ENCODE measurements at places on chromosomes 7 and 10.

DNA sequence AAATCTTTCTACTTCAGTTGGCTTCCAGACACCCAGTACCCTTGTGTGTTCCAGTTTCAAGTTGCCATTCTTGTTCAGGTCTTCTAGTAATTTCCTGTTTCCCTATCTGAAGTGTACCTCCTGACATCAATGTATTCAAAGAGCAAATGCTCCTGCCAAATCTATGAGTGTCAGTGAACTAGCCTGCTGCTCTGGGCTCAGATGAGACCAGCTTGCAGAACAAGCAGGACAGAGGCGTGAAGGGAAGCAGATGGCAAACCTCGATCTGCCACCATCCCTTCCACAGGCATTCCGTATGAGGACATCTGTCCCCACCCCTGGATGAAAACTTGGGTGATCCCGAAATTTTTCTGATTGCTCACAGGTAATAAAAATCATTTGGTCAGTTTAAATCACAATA, 4.4 kb upstream of the MPP7 start:
- no peak for DNase-seq

- no peak for DNase-seq
These were observed 8.2 kb downstream of the AP4M1 start for GRCh38 chr7:100109521-100110163.

DNA sequence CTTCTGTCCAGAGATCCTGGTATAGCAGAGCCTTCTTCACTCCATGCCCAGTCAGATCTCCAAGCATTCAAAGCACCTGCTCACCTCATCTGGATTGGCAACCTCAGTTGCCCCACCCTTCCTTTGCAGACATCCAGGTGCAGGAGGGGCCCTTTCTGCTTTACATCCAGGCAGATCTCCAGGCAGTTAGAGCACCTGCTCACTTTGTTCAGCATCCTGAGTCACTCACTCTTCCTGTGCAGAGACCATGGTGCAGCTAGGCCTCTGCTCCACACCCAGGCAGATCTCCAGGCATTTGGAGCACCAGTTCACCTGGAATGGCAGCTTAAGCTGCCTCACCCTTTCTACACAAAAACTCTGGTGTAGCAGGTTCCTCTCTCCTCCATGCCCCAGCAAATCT, 153.1 kb downstream of the CDK14 start:
- no peak for DNase-seq

DNA sequence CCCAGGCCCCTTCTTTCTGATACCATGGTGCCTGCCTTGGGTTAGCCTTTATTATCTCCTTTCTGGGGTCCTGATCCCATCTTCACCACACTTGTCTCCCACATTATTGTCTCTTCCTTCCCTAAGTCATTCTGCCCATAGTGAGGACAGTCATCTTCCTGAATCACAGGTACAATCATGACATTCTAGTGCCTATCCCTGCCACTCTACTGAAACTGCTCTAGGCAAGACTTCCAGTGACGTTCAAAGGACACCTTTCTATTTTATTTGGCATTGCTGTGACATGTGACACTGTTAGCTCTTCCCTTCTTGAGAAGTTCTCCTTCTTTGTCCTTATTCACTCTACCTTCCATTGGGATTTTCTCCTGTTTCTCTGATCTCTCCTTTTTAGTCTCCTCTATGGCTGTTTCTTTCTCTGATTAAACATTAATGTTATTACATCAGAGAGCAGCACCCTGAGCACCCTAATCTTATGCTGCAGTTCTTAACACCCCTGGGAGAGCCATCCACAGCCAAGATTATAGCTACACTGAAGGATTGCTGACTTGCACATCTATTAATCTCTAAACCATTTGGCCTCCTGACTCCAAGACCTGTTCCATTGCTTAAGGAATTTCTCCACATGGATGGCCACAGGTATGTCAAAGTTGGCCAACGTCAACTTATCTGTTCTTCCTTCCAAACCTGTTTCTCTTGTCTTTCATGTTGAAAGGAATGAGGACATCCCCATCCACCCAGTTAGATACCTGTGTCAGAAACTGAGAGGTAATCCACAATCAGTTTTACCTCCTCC, 10.9 kb downstream of the MACC1 start:
- no peak for DNase-seq

- no peak for DNase-seq
These were observed 5.6 kb downstream of the SUFU start for GRCh38 chr10:102509387-102509786.

GRCh38 chr7:93447509-93447908, 127.0 kb downstream of the CALCR start:
- DNase-seq: no peak

DNA sequence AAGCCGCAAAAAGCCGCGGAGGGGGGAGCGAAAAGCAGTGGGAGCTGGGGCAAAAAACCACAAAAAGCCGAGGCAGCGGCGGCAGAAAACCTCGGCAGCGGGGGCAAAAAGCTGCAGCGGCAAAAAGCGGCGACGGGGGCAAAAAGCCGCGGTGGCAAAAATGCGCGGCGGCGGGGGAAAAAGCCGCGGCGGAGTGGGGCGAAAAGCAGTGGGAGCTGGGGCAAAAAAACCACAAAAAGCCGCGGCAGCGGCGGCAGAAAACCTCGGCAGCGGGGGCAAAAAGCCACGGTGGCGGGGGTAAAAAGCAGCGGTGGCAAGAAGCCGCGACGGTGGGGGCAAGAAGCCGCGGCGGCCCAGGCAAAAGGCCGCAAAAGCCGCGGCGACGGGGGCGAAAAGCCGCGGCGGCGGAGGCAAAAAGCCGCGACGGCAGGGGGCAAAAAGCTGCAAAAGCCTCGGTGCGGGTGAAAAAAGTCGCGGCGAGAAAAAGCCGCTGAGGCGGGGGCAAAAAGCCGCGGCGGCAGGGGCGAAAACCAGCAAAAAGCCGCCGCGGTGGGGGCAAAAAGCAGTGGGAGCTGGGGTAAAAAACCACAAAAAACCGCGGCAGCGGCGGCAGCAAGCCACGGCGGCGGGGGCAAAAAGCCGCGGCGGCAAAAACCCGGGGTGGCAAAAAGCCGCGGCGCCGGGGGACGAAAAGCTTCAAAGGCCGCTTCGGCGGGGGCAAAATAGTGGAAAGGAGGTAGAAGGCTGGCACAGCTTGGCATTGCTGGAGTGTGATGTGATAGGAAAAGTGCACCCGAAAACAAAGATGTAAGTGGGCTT, 135.9 kb downstream of the ZNF92 start:
- DNase-seq: no peak

DNA sequence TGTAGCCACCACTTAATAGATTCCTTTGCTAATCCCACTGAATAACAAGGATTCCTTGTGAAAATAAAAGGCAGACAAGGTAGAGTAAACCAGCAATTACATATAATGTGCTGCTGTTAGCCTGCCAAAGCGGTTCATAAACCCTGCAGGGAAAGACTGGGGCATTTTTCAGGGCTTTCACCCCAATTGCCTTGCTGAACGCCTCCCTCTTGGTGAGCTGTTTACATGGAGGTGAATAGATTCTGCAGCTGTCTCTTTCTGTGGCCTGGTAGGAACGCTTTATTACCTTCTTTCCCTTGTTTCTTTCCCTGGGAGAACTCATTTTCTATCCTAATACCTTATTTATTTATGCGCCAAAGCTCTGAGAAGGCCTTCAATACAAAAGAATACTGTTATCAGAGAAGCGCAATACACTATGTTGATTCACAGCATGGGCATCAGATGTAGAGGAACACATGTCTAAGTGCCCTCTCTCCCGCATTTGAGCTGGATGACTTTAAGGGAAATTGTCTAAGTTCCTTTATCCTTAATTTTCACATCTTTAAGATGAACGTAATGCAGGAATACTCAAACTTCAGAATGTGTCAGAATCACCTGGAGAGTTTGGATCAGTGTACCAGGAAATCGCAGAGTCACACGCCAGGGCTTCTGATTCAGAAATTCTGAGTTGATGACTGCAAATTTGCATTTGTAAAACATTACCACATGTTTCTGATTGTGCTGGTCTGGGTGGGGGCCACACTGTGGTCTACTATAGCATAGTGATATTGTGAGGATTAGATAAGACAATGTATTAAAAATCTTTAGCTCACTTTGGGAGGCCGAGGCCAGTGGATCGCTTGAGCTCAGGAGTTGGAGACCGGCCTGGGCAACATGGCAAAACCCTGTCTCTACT, 1203.8 kb downstream of the SORCS3 start:
- DNase-seq: no peak

DNA sequence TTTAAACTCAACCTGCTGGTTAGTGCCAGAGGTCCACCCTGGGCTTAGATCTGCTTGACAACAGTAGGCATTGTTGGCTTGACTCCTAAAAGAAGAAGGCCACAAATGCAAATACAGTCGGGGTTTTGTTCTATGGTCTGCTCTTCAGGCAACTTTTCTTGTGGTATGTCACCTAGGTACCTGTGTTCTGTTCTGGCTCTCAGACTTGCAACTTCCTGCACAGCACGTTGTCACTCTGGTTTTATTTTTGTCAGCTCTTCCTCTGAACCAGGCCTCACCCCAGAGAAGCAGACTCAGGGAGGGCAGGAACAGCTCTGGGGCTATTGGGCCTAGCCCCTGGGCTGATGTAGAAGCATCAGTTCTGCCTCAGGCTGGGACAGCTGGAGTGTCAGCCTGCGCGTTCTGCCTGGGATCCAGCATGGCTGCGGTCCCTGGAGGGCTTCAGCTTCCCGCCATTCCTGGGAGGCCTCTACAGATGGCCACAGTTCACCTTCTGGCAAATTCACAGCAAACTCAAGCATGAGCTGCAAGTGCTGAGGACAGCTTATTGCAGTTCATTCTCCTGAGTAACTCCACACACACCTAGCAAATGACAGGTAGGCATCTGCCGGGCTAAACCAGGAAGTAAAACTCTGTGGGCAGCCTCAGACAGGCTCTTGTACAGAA, 11.0 kb upstream of the PDCD4 start:
- no peak for DNase-seq

- DNase-seq: no peak
These were observed 288.3 kb downstream of the ADARB2 start for GRCh38 chr10:1449021-1449420.

- no peak for DNase-seq
These were observed 549.9 kb upstream of the FOXK1 start for GRCh38 chr7:4132221-4132620.

GRCh38 chr7:826230-826917, 5.9 kb upstream of the SUN1 start:
- DNase-seq: no peak

DNA sequence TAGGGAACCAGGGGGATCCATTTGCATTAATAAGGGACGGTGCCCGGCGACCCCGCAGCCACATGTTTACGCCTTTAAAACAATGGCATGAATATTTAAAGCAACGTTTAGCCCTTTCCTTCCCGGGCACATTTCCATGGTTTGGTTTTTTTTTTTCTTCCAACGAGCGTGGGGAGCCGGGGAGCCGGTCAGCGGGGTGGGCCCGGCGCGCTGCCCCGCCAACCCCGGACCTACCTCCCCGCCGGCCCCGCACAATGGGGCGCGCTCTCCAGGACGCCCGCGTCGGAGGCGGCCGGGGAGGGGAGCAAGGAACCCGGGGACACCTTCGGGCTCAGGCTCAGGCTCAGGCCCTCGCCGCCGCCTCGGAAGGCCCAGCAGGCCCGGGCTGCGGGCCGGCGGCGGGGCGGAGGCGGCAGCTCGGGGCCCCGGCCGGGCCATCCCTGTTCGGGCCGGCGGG, 1.0 kb downstream of the SEPHS1 start:
- no peak for DNase-seq

GRCh38 chr10:48974510-48975156, 35.0 kb upstream of the LRRC18 start:
- no peak for DNase-seq

- peak; percentile 90 for DNase-seq
These were observed 104.7 kb upstream of the KLF14 start for GRCh38 chr7:130838738-130839137.

- no peak for DNase-seq
These were observed 50.5 kb downstream of the NUDCD3 start for GRCh38 chr7:44439926-44440325.

GRCh38 chr10:119246862-119247549, 39.6 kb downstream of the GRK5 start:
- peak; percentile 87 for DNase-seq

DNA sequence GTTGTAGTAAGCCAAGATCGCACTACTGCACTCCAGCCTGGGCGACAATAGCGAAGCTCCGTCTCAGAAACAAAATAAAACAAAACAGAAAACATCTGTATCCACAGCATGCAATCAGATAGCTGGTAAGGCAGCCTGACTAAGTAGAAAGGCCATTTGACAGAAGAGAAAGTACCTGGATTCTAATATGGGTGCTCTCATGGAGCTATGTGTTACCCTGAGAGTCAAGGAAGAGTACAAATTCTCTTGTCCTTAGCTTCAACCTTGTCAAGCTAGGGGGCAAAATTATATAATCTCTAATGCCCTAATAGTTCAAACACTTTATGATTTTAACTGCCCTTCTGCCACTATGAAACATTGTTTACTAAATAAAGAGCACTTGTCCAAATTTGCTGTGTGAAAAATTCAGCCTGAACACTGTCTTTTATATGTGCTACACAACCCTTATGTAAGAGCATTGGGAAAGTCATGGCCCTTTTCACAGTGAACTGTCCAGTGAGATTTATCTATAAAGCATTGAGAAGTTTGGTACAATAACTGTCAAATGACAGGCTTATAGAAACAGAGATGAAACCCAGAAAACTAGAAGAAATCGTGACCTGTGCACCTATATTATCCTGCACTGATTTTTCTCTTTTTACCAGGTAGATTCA, 51.2 kb upstream of the PRKG1 start:
- DNase-seq: no peak

DNA sequence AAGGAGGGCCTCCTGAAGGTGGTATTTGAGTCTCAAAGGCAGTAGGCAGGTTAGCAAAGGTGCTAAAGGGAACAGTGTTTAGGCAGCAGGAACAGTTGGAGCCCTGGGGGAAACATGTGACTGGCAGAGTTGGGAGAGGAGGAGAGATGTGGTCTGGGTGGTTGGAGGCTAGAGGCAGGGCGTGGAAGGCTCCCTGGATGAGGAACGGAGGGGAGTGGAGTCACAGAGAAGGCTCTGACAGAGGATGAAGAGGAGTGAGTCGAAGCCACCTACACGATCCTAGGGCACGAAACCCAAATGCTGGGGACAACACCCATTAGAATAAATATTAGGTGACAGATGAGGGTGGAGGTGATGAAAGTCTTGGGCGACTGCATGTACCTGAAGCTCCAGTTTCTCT, 19.6 kb upstream of the MGMT start:
- DNase-seq: no peak

- no peak for DNase-seq
These were observed 879.0 kb upstream of the CELF2 start for GRCh38 chr10:10138685-10139084.
